Karpas-422 (cell line): ENCODE measurements at places on chromosomes 6 and 20.

GRCh38 chr6:16473184-16473907, 235.0 kb downstream of the GMPR start:
- DNase-seq: no peak

DNA sequence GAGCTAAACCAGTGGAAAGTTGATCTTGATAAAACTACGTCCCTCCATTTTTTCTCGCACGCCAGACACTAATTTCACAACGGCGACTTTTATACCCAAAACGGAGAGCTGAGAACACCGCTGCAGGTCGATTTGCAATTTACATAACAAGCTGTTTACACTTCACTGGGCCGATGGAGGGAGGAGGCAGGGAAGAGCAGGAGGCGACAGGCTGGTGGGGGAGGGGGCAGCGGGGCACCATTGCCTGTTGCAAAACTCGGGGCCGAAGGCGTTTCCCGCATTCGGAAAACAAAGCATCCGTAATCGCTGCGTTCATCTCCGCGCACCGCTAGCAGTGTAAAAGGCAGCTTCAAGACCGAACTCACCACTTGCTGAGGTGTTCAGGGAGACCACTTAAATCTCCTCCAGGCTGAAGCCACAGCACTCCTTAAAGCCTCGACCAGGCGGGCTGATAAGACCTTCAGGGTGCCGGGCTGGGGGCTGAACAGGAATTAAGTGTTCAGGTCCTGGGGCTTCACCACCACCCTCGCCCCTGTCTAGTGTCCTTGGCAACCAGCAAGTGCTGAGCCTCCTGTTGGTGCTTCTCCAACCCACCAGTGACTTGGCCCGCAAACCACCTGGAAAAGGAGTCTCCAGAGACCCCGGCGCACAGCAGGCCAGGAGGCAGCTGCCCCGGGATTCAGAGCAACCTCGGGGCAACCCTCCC, 2.0 kb upstream of the FOXC1 start:
- no peak for DNase-seq

GRCh38 chr6:32095338-32096086, 13.6 kb downstream of the TNXB start:
- DNase-seq: no peak

- DNase-seq: peak; percentile 47
Observed at GRCh38 chr20:48002517-48002970, 217.3 kb upstream of the SULF2 start.

DNA sequence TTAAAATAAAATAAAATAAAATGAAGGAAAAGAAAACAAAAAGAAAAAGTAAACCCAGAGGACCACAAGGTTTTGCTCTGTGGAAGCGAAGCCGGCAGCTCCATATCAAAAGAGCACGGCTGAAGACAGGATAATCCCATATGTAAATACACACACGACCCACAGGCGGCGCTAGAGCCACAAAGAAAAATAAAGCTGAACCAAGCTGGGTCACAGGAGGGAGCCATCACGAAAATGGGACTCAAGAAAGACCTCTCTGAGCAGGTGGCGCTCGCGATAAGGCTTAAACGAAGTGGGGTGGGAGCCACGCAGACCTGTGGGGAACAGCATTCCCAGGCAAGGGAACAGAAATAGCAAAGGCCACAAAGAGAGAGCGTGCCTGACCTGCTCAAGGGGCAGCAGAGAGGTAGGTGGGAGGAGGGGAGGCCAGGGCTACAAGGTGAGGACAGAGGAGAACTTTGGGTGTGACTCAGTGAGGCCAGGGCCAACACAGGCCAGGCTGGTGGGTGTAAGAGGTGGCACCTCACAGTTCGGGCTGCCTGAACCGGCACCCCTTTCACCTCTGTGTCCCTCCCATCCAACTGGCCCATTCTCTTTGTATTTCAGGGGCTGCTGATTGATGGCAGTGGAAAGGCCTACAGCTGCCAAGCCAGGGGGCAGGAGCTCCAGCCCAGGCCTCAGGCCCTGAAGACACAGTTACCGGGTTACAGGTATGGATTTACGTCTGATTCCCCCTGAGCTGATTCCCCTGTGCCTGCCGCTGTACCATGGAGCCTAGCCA, 26.0 kb downstream of the PTGIS start:
- DNase-seq: peak; percentile 94

DNA sequence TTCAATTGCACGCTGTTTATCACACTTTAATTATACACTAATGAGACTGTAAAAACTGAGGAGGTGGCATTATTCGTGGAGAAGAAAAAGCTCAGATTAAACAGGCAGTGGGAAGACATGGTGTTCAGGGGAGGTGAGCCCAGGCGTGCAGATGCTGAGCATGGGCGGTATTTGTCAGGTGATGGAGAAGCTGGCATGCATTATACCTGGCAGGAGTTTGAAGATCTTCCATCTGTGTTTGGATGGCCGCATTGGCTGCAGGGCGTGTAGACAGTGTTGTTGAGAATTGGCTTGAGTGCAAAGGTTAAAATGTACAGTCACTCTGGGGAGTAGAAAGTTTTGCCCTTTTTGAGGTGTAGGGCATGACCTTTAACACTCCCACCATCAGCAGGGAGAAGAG, 213.8 kb downstream of the ERMARD start:
- DNase-seq: no peak

GRCh38 chr20:647479-648019, 5.5 kb downstream of the SRXN1 start:
- no peak for DNase-seq

DNA sequence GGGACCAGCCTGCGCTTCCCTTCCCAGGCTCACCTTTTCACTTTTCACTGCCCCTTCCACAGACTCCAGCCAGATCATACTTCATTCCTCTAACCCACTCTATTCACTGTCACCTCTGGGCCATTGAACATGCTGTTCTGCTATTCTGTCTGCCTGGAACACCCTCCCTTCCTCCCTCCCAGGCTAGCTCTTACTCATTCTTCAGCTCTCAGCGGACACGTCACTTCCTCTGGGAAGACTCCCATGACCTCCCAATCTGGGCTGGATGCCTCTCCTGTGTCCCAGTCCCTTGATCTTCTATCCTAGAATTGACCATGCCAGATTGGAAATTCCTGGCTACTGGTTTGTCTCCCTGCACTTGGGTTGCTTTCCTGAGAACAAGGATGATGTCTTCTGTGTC, 5.0 kb downstream of the SLC12A5 start:
- DNase-seq: no peak

DNA sequence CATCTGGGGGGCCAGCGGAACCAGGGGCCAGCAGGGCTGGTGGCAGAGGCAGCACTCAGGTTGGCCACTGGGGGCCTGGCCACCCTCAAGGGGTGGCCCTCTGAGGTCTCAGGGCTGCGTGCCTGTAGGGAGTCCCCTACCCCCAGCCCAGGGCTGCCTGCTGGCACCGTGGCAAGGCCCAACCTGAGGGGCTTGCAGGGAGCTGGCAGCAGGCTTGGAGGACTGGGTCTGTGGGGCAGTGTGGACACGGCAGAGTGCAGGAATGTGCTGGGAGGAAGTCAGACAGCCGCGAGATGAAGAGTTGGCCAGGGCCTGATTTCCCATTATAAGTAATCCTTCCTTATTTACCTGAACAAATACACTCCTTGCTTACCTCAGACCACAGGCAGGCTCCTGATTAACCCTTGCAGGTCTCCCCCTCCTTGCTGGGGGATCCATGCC, at the start of gene SPDEF:
Gene SPDEF, minus strand, starts transcription at position 299 of the 441 bp plus-strand sequence. CDS start 11,874 bp downstream, outside the sequence.
- no peak for DNase-seq

GRCh38 chr6:159595173-159595572, 97.9 kb downstream of the SOD2 start:
- DNase-seq: no peak

DNA sequence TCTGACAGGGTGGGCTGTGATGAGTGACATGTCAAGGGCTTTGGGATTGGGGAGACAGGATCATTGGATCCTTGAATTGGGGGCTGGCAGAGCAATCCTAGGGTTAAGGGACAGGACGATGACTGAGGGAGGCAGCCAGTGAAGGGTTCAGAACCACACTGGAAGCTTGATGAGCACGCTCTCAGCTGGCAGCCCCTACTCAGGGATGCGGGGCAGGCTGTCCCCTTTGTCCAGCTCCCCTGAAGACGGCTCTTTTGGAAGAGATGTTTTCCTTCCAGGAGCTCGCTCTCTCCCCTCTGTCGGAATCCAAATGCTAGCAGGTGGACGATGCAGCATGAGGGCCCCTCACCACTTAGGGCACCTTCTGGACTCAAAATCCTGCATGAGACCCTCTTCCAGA, 8.4 kb downstream of the TGM3 start:
- DNase-seq: no peak

- DNase-seq: no peak
Observed at GRCh38 chr6:109740787-109741186, 49.7 kb downstream of the FIG4 start.

GRCh38 chr20:38874460-38875174, 51.6 kb upstream of the FAM83D start:
- DNase-seq: no peak

DNA sequence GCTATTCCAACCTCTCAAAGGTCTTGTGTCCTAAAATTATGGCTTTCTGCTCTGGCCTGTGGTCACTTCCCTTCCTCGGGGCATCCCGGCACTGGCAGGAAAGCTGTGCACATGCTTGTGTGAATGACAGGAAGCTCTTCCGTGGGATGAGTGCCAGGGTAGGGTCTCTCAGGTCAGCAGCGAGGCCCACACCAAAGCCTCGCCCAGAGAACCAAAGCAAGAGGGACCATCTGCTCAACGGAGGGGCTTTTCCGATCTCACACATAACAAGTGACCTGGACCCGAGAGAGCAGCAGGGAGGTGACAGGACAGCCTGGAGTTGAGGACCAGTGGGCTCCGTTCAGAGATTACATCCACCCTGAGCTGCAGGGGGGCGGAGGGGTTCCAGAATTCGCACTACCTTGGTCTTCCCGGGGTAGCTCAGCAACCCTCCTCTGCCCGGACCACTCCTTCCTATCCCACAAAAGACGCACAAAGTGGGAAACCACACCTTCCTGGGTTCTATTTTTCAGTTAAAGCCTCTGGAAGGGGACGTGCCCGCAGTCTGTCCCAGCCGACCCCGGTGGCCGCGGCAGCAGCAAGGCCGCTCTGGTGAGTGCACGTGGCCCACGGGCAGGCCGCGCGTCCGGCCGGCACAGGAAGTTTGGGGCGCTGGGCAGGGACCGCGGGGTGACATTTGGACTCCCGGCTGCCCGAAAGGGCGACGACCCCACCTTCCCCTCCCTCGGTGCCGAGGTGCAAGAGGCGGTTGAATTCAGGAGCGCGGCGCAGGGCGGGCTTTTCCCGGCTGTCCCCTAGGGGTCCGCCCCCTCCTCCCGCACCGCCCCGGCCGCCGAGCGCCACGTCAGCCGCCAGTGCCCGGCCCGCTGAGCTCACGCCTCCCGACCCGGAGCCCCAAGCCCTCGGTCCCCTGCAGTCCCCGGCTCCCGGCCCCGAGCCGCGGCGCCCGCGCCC, 988 bp downstream of the TXNDC5 start:
- DNase-seq: peak; percentile 74

DNA sequence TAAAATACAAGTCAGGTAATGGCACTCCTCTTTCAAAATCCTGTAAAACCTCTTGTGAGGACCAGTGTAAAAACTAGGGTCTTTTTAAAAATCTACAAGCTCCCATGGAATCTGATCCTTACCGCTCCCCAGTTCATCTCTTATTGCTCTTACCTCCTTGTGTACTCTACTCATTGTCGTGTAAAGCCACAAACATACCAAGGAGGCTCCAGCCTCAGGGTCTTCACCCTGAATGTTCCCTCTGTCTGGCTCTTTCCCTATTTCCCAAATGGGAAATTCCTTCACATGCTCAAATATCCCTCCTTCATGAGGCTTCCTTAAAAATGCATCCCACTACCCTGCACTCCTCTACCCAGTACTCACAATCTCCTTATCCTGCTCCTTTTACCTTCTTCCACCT, 67.1 kb downstream of the TASP1 start:
- DNase-seq: no peak

GRCh38 chr6:163531122-163531521, 116.6 kb downstream of the QKI start:
- DNase-seq: no peak

- DNase-seq: peak; percentile 81
Observed at GRCh38 chr6:151376440-151376839, 14.9 kb downstream of the ZBTB2 start.

DNA sequence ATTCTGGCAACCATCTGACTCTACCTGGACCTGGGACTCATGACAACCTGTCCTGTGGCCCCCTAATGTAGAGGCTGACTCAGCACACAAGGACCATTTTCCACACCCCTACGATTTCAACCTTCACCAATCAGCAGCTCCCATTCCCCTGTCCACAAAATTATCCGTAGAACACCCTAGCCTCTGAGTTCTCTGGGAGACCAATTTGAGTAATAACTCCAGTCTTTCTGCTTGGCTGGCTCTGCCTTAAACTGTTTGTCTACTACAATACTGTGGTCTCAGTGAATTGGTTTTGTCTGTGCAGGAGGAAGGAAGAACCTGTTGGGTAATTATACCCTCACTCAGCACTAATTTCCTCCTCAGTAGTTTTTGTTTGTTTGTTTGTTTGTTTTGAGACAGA, 99.3 kb upstream of the MRPS10 start:
- no peak for DNase-seq

DNA sequence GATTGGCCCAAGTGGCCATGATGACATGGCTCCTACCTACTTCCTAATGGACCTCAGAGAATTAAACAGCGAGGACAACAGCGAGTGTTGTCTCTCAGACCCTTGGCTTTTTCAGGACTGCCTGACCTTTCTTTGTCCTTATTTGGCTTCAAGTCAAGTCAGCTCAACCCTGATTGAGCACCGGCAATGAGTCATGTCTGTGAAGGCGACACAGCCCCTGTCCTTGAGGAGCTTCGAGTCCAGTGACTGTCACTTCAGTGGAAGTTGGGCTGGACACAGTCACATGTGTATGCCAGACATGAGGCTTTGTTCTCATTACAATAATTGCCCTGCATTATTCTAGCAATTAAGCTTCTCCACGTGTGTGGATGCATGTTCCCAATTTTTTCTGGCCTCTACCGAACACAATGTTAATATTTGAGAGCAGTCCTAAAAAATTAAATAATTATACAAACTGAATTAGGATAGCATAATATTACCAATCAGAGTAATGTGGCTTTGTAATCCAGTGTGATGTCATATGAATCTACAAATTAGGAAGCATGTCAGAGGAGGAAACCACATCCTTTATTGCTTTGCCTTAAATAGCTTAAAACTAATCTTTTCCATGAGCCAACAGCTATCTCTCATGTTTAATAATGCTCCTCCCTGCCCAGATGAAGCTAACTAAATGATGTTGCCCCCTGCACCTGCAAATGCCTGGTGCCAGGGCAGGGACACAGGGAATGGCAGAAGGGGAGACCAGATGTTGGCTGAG, 178.6 kb downstream of the CDH26 start:
- no peak for DNase-seq

GRCh38 chr20:52076164-52076563, 115.4 kb downstream of the ZFP64 start:
- no peak for DNase-seq

DNA sequence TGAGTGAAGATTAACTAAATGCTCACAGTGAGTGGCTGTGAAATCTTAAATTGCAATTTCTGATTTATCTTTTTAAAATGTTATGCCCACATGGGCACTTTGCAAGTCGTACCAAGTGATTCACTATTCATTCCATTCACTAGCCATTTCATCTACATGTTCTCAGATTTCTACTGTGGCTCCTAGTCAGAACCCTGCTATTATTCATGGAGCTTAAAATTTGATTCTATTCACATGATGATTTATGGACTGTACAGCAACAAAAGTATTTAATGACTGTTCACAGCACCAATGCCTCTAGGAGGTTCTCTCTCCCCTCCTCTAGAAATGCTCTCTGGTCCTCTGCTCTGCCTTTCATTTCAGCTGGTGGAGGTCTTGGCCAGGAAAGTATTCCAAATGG, 133.5 kb upstream of the MAP3K7 start:
- DNase-seq: no peak
